NCI-H187 treated with DMSO at 0.1 percent for 48 hours (cell line): ENCODE measurements at places on chromosomes 2 and 18.

DNA sequence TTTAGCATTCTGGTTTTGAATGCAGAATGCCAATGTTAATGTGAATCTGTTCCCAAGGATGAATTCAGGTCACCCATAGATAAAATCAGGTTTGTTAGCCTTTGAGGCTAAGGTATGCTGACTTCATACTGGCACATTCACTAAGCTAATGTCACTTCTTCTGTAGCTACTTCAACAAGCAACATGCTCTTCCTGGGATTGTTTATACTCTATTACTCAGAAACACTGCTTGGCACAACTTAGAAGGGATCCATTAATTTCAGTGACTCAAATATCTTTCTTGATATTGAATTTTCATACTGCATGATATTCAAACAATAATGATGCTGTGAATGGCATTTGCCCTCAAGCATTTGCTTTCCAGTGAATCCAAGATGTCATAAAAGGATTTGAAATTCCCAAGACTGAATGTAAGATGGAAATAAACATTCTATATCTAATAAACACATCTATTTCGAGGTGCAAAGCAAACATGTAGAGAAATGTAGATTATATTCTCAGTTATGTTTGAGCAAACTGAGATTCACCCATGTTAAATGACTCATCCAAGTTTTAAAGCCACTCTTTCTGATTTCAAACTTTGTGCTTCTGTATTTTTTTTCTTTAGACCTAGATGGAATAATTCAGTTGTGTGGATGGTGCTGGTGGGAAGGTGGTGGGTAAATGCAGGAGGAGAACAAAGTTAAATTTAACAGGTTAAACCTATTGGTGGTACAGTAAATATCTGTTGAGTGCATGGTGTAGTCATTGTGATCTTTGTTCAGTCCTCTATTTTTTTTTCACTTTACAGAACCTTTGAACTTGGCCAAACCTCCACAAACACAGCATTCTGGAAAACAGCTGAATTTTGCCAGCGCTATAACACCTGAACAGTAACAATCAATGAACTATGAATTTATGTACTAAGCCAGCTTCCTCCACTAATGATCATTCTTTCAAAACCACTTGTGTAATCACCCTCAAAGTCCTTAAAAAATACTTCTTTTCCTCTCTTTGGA lies 162.1 kb upstream of the XIRP2 start:
- no peak for DNase-seq

DNA sequence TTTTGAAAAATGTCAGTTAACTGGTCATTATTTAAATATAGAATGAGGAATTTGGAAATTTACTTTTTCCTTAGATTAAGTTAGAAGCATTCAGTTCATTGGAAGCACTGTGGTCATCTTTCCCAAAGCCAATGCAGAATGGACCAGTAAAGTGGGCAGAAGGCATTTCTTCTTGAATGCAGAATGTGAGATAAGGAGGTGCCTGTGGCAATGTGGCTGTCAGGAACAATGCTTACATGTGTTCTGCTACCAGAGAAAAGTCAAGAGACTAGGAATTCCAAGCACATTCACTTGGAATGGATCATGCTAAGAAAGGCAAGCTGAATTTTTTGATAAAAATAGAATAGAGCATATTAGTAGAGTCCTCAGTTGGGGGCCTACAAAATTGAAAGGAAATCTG lies 295.0 kb upstream of the KCNH7 start:
- DNase-seq = no peak

- DNase-seq = no peak
These were observed 112.7 kb upstream of the PTPRM start for GRCh38 chr18:7454429-7454828.

GRCh38 chr2:4499316-4500030 lies 796.1 kb downstream of the DCDC2C start:
- DNase-seq = peak; percentile 43

DNA sequence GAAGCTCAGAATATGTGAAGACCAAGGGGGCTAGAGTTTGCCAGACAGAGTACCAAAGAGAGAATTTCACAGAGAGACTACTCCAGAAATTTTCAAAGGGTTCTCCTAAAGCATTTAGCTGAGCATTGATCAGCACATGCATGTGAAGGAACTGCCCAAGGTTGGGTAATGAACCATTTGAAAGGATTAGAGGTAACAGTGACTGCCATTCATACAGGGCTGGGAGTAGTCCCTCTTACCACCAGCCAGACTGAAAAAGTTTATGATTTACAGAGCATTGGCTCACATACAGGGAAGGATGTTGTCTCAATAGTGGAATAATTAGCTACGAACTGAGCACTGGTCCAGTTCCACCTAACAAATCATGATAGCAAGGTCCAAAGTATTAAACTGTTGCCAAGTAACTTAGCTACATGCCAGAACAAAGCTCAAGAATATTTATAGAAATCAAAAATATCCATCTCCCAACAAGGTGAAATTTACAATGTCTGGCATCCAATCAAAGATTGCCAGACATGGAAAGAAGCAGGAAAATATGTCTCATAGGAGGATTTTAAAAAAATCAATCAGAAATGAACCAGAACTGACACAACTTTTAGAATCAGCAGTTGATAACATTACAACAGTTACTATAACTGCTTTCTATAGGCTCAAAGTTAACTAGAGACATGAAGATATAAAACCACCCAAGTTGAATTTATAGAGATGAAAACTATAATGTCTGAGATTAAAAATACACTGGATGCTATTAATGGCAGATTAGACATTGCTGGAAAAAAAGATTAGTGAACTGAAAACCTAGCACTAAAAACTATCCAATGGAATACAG lies 25.7 kb upstream of the RNF103 start:
- DNase-seq = no peak

DNA sequence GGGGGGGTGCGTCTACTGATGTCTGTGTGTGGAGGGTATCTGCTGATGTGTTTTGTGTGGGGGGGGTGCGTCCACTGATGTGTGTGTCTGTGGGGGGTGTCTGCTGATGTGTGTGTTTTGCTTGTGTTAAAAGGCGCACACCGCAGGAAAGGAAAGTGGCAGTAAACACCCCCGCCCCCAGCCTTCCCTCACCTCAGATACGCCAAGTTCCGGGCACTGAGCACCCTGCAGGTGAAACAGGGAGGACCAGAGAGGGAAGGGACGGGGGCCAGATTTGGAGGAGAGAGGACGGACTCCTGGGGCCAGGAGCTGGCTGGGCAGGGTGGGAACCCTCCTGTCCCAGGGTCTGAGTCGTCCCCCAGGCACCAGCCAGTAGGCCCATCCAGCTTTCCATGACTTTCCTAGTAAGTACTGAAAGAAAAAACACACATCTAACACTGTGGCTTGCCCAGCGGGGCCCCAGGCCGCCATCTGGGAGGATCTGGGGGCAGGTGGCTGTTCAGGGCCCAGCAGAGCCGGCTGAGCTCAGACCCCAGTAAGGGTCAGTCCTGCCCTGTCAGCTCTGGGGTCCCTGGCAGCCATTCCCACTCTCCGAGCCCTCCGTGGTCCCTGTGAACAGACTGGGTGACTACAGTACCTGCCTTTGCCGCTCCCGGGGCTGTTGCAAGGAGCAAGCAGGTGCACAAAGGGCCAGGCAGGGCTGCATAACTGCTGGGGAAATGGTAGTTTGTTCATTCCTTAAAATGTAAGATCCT lies 126.9 kb downstream of the NFATC1 start:
- no peak for DNase-seq

DNA sequence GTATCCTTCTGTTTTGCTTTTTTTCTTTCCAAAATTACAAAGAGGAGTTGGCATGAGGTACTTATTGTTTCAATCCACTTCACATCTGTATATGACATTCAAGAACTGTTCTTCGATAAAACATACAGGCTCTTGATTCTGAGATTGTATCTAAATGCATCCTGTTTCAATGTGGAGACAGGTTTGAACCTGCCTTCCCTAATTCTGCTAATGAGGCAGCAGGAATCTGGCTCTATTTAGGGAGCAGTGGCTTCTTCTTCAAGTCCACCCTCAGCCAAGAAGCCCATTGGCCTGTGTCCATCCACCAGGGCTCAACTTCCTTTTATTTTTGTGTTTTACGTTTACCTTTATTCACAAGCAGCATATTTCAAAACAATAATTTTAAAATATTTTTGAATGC lies 84.8 kb upstream of the PIK3C3 start:
- DNase-seq = no peak

DNA sequence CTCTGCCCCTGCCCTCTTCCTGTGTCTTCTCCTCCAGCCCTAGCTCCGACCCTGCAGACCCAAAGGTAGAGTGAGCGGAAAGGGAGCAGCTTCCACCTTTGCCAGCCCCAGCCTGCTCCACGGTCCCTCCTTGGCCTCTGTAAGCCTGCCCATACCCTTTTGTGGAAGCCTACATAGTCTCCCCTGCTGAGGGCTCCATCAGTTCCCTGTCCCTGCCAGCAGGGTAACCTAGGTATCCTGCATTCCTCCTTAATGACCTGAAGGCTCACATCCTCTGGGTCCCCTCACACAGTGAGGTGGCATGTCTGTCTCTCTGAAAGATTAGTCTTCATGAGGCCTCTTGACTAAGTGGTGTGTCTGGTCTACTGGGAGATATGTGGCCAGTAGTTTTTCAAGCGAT lies 20.5 kb upstream of the ACKR3 start:
- no peak for DNase-seq

GRCh38 chr2:159326569-159327255 lies 40.2 kb upstream of the WDSUB1 start:
- DNase-seq = no peak

- DNase-seq = peak; percentile 74
These were observed 845.9 kb upstream of the ID2 start for GRCh38 chr2:7835693-7836680.

- DNase-seq = no peak
These were observed 22.8 kb downstream of the EPB41L3 start for GRCh38 chr18:5521000-5521399.

- DNase-seq = no peak
These were observed 193.4 kb downstream of the TDRD15 start for GRCh38 chr2:21317131-21317530.

DNA sequence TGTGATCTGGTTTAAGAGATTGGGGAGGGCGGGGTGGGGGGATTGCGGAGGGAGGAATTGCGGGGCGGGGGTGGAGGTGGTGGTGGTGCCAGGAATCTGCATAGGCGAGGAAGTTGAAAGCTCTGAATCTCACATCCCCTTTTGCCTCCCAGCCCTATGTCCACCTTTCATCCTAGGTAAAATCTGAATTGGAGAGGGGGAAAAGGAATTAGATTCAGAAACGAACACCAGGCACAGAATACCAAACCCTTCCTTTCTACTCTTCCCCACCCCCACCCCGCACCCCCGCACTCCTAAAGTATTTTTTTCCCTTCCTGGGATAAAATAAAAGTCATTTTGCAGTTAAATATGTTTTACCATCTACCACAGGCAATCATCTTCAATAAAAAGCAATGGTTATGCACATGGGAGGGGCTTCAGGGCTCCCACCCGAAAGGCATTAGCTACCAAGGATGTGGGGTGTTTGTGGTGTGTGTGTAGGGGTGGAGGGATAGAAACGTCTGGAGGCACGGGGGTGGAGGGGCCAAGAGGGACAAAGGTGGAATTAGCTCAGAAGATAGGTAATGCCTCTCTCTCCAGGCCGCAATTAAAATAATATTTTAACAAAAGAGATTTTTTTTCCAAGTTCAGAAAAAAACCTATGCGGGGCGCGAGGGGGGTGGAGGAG lies 1.8 kb downstream of the IGFBP5 start:
- DNase-seq = no peak

DNA sequence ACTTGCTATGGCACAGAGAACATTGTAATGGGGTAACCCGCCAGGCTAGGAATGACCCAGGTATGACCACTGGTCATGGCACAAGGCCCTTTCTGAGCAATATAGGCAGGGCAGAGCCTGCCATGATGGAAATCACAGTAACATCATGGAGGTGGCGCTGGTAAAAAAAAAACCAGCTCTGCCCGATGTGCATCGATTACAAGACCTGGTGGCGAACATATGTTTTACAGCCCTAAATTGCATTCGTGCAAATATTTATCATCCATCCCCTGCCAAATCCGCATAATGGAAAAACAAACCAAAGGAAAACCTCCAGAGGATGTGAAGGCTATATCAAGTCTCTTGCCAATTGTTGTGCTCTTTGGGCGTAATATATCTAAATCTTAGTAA lies 60.6 kb downstream of the SEMA4F start:
- no peak for DNase-seq

DNA sequence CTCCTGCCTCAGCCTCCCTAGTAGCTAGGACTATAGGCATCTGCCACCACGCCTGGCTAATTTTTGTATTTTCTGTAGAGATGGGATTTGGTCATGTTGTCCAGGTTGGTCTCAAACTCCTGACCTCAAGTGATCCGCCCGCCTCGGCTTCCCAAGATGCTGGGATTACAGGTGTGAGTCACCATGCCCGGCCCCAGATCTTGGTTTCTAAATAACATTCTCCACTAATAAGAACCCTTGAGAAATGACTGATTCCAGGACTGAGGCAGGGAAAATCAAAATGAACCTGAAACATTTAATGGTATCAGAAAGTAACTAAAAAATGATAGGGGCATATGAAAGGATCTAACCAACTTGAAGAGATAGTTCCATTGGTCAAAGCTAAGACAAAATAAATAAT lies 34.0 kb downstream of the BMPR2 start:
- DNase-seq = no peak

GRCh38 chr2:53265544-53266299 lies 501.9 kb upstream of the CHAC2 start:
- no peak for DNase-seq

DNA sequence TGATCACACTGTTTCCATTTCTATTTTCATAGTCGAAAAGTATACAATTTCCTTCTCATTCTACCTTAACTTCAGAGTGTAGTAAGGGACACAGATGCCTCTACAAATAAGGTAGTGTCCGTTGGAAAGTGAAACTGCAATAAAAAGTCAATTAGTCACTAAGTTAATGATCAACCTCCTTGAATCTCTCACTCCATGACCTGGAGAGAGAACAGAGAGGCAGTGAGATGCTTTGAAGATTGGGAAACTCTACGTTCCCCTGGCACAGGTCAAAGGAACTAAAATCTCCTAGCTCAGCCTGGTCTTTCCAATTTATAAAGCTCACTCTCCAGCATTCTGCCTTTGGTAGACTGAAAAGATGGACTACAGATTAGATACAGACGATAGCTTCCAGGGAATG lies 153.8 kb upstream of the ACAA2 start:
- no peak for DNase-seq

GRCh38 chr18:36186461-36187192 lies 670 bp upstream of the MOCOS start:
- DNase-seq = no peak

DNA sequence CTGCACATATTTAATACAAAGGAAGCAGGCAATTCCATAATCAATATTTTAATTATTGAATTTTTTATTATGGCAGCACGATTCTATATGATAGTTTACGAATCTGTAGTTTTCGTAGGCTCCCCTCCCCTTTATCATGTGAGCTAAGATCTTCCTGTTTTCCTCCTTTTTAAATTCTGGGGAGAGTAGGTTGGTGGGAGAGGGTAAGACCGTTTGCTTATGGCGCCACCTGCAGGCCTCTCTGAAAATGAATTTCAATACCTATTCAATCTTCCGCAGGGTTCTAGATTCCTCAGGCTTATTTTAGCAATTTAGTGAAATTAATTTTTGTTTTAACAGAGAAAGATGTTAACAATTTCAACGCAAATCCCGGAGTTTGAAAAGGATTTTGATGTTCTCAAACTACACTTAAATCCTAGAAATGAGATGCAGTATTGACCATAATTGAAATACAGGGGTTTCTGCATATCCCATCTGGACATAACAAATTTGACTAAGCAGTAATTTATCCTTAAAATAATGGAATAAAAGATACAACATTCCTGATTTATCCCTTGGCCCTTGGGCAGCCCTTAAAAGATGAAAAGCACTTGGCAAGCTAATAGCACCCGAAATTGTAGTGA lies 12.8 kb upstream of the GBX2 start:
- no peak for DNase-seq
